ENCODE measurements at places on chromosomes 2 and 18.

- DNase-seq: peak; percentile 52
Measured at GRCh38 chr2:226622484-226622883, 177.1 kb downstream of the IRS1 start.

DNA sequence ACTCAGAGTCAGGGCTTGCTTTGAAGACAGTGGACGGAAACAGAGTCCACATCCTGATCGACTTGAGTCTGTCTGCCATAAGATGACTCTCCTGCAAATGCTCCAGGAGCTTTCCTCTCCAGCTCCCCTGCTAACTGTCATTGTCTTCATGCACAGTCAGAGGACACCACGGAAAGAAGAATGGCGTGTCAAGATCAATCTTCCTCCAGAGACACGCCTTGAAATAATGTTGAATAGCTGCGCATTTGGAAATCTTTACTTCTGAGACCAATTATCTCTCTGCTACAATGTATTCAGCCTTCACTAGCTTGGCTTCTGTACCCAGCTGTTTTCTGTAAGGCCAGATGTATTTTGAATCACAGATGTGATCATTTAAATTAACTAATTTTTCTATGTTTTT, 457.2 kb downstream of the CDH2 start:
- DNase-seq: no peak

GRCh38 chr18:63070767-63071502, 248.6 kb downstream of the BCL2 start:
- DNase-seq: no peak

DNA sequence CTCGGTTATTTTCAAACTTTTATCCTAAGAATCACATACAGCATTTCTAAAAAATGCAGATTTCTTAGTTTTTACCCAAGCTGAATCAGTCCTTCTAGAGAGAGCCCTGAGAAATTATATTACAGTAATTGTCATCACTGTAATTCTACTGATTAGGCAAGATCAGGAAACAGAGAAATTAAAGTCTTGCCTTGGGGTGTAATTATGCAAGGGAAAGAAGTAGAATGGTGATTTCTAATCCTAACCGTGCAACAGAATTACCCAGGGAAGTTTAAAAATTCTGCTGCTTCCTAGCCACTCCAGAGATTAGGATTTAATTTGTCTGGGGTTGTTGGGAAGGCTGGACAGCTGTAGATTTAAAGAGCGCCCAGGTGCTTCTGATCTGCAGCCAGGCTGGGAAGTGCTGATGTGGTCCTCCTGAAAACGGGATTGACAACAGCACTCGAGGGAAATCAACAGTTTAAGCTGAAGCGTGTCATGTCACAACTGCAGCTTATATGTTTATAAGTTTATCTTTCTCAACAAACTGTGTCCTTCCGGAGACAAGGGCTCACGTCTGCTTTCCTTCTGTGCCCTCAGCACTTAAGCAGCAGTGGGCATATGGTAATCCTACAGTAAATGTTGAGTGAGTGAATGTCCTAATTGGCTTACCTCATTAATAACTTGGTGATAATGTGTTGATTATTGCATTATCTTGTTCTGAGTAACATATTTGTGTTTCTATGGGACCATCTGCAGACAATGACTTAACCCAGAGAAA, 671.9 kb upstream of the SOX11 start:
- no peak for DNase-seq

DNA sequence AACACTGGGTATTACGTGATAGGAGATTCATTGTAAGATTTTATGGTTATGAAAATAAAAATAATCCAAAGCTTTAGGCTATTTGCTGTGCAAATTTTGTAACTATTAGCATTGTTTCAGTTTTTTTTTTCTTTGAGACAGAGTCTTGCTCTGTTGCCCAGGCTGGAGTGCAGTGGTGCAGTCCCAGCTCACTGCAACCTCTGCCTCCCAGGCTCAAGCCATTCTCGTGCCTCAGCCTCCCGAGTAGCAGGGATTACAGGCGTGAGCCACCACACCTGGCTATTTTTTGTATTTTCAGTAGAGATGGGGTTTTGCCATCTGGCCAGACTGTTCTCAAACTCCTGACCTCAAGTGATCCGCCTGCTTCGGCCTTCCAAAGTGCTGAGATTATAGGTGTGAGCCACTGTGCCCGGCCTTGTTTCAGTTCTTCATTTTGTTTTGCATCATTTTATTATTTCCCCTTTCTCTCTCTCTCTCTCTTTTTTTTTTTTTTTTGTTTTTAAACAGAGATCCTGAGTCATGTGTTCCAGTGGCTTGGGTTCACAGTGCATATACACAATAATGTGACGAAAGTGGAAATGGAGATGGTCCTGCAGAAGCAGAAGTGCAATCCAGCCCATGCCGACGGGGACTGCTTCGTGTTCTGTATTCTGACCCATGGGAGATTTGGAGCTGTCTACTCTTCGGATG, 25.8 kb downstream of the CASP10 start:
- DNase-seq: no peak

DNA sequence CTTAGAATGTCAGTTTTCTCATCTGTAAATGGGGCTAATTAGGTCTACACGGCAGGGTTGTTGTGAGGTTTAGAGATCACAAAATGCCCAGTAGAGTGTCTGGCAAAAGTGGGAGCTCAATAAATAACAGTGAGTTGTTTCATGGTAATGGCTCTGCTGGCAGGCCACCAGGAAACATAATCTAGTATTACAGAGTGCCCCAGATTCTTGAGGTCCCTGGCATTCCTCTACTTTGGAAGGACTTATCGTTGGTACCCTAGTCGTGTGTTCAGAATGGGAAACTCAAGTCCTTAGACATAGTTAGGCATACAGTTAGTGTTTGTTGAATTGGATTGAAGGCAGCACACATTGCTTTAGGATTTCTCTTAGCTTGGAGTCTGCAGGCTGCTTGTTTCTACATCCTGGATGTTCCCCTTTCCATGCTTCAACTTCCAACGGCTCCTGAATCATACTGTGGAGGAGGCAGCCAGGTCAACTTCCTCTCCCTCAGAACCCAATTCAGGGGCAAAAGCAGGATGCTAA, 161.5 kb upstream of the FOSL2 start:
- no peak for DNase-seq

DNA sequence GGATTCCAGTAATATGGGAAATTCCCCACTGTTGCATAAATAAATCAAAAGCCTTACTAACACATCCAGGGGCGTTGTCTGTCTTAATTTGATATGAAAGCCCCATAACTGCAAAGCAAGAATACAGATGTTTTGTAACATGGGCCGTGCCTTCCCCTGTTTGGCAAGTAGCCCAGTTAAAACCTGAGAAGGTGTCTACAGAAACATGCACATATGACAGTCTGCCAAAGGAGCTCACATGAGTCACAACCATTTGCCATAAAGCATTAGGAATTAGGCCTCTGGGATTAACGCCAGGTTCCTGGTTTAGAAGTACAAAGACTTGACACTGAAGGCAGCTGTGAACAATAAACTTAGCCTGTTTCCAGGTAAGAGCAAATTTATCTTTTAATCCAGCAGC, 43.1 kb upstream of the LONRF2 start:
- DNase-seq: peak; percentile 38

DNA sequence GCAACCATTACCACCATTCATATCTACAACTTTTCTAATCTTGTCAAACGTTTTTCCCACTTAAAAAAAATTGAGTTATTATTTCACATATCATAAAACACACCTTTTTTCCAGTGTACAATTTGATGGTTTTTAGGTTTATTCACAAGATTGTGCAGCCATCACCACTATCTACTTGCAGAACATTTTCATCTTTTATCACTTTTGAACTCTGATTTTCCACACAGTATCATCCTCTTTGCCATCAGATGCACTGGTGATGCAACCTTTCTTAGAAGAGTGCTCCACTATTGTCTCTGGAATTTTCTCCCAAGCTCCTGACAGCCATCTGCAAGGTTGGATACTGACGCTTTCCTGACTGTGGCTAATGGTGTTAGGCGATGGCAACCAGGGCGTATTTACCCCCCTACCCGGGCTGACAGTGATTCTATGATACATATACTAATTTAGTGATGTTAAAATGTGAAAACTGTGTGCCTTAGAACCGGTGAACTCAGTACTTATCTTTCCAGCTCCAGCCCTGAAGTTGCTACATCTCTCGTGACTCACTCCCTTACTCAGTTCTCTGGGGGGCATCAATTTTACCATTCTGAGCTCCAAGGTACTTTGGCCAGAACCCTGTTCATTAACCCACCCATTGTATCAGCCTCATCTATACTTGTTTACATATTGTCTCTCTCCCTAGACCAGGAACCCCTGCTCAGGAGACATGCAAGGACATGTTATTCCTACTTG, 105.4 kb upstream of the SPRED2 start:
- DNase-seq: no peak

GRCh38 chr2:227655454-227655853, 11.2 kb upstream of the SCYGR5 start:
- peak; percentile 9 for DNase-seq
